Left renal cortex interstitium (tissue), 4 donors: ENCODE measurements at places on chromosomes 6 and 20.

DNA sequence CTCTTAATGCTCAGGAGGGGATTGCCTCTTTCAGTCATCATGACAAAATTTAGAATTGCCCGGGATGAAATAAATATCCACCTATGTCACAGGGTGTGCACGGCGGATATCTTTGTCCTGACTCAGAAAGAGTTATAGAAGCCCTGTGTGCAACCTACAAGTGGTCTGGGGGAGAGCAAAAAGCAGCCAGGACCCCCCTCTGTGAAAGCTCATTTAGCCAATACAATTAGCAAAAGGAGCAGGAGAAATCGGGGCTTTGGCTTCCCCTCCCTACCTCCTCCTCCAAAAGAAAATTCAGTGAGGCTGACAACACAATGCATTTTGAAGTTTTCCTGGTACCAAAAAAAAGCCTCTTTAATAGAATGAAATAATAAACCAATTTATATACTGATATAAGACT is 21.8 kb downstream of the FOXA2 start:
- DNase-seq = no peak

DNA sequence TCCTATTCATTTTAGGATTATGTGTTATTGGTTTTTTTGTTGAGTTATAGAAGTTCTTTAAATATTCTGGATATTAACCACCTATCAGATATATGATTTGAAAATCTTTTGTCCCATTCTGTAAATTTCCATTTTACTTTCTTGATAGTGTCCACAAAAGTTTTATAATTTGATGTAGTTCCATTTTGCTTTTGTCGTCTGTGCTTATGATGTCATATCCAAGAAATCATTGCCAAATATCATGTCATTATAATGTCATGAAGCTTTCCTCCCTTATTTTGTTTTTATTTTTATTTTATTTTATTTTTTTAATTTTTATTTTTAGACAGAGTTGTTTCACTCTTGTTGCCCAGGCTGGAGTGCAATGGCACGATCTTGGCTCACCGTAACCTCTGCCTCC is 21.0 kb upstream of the NANP start:
- no peak for DNase-seq

- no peak for DNase-seq
Observed at GRCh38 chr6:32290886-32291450, 67.1 kb upstream of the NOTCH4 start.

DNA sequence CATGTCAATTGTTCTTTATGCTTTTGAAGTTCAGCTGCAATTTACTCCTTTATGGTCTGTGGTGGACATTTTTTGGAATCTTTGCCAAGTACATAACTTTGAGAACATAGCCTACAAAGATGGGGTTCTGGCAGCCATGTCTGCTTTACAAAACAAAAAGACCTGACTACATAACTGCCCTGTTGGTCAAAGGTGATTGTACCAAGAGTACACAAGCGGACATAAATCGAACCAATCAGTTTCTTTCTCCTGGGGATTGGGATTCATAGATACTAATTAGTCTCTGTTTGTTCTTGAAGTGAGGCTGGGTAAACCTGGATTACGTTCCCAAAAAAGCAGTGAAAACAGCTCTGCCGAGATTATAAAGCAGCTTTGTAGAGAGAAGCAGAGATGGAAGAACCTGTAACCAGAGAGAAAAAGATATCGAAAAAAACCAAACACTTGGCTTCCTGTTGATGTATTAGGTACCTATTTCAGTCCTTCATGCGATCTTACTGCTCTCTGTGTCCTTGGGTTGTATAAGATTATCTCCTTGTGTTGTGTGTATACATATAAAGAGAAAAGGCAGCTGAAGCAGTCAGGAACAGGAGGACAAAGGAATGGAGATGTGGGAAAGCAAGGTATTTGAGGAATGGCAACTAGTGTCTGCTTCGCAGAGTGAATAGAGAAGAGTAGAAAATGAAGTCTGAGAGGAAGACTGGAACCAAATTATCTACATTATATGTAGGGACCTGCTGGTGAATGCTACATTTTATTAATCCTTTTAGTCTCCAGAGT is 2.7 kb upstream of the ZFAND3 start:
- no peak for DNase-seq

DNA sequence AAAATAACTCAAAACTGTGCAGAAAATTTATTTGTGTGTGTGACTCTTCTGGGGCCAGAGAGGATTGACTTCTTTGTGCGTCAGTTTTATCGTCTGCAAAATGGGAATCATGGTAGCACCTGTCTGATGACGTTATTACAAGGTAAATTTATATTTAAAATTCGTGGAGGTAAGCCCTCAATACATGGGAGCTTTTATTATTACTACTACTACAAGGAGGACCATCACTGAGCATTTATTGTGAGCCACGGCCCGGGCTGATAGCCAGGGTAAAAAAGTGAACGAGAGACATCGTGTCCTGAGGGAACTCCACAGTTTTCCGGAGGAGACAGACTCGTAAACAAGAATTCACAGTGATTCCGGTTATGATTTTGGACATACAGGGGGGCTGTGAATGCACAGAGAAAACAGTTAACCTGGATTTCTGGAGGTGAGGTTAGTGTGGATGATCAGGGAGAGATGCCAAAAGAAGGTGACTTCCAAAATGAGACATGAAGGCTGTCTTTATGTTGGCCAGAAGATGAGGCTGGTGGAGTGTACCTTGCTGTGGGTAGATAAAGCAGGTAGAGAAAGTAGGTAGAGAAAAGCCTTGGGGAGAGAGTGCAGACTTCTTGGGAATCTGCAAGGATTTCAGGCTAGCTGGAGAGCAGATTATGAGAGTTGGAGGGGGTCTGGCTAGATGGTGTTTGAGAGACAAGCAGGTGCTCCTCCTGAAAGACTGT is 10.6 kb upstream of the SERINC3 start:
- DNase-seq = no peak

GRCh38 chr6:27684264-27685211 is 211.6 kb upstream of the ZNF184 start:
- no peak for DNase-seq

- DNase-seq = no peak
Observed at GRCh38 chr6:119331663-119332286, 17.8 kb downstream of the MAN1A1 start.

DNA sequence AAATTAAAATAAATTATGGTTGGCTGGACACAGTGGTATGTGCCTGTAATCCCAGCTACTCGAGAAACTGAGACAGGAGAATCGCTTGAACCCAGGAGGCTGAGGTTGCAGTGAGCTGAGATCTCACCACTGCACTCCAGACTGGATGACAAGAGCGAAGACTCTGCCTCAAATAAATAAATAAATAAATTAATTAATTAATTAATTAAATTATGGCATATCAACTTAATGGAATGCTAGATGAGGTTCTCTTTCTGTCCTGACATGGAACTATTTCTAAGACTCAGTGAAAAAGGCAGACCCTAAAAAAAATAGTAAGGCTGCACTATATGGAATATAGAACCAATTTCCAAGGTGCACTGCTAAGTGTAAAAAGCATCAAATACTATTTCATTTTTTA is 4.8 kb downstream of the SRPK1 start:
- DNase-seq = no peak

DNA sequence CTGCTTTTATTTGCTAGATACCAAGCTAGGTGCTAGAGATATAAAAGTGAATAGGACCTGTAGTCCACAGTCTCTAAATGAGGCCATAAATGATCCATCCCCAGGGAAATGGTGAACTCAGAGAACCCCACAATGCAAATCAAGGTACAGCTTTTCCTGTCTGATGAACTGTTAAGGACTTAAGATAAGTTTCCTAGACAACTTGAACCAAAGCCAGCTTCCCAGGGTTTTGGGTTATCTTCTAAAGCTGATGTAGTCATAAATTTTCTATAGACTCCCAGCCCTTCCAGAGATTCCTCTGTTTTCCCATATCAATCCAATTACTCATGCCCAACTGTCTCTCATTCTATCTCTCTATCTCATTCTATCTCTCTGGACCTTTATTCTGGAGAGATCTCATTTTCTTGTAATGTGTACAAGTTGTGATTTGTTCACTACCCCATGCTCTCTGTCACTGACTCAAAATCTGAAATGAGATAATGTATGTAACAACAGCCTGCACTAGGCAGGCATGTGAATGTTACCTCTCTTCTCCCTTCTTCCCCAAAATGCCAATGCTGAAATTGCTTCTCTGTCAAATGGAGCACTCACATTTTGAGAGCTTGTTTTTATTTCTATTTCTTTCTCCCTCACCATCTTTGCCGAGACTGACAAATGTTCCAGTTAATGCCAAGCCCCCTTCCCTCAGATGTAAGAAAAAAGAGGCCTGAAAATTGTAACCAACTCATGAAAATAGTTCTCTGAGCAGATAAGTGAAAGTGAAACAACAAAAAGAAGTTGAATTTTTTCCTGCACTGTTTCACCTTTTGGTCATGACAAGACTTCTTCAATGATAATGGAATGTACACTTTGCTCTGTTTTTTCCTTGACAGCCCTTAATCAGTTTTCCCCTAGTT is 279.9 kb downstream of the SLC35F1 start:
- no peak for DNase-seq

- DNase-seq = no peak
Observed at GRCh38 chr6:9002833-9003232, 567.5 kb upstream of the SLC35B3 start.

- peak; percentile 52 for DNase-seq
Observed at GRCh38 chr6:17086469-17086868, 15.4 kb upstream of the STMND1 start.

- DNase-seq = no peak
Observed at GRCh38 chr6:127180426-127180825, 62.0 kb downstream of the RSPO3 start.

DNA sequence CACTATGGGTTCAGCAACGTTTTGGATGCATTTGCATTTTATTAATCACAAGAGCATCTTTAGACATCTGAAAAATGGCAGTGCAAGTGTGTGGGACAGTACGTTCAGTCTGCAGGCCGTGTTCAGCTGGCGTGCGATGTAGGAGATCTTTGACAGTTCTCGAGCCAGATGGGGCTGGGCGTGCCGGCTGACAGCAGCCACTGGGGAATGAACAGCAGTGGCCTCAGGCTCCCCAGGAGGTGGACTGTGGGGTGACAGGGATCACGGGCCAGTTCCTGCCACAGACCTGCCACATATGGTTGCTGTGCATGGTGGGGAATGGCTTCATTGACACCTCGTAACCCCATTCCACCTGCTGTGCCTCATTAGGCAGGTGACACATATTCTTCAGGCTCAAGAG is 16.4 kb upstream of the MLN start:
- DNase-seq = no peak

- no peak for DNase-seq
Observed at GRCh38 chr6:94680669-94681212, 896.6 kb upstream of the MANEA start.

- DNase-seq = no peak
Observed at GRCh38 chr6:108797951-108798669, 50.1 kb upstream of the ARMC2 start.

GRCh38 chr6:1806935-1807334 is 197.2 kb downstream of the FOXC1 start:
- no peak for DNase-seq

GRCh38 chr6:50998905-50999304 is 180.2 kb downstream of the TFAP2B start:
- no peak for DNase-seq

DNA sequence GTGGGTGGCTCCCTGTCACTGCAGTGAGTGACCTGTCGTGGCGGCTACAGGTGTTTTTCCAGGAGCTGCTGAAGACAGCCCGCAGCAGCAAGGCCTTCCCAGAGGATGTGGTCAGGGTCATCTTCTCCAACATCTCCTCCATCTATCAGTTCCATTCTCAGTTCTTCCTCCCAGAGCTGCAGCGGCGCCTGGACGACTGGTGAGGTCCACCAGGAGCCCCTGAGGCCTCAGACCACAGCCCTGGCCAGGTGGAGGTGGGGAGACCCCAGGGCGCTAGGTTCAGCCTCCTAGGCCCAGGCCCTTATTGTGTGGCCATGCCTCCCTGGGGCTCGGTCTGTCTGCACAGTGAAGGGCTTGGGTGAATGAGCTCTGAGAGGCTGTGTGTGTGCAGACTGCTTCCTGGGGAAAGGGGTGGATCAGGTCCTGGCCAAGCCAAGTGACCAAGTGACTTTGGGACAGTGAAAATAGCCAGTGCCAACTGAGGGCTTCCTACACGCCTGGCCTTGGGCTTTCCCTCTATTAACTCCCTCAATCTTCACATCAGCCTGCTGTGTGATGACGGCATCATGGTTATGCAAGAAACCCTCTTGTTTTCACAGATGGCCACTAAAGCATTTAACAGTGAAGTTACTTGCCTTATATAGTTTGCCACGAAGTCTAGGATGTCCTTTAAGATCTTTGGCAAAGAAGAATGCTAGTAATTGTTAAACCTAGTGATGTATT is 6.4 kb downstream of the FGD2 start:
- DNase-seq = no peak

- DNase-seq = no peak
Observed at GRCh38 chr20:21523895-21524294, 10.0 kb upstream of the NKX2-2 start.

DNA sequence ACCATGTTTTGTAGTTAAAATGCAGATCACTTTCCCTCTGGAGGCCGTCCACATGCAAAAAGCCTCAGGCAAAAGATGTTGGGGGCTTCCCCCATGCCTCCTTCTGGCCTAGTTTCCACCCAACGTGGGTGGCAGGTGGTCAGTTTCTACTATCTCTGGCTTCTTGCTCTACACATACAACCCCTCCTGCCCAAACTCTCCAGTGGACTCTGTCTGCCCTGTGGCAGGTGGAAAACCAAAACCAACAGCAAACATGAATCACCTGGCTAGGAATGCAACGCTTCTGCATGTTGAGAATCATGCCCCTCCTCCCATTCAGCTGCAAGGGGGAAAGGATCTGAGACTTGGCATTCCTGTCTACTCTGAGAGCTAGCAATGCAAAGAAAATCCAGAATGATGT is 94.8 kb downstream of the MBOAT1 start:
- no peak for DNase-seq

- no peak for DNase-seq
Observed at GRCh38 chr20:50048420-50049166, 64.4 kb downstream of the UBE2V1 start.

GRCh38 chr20:23120936-23121750 is 35.0 kb upstream of the CD93 start:
- DNase-seq = no peak

- DNase-seq = no peak
Observed at GRCh38 chr20:21393166-21393565, 4.2 kb downstream of the NKX2-4 start.

DNA sequence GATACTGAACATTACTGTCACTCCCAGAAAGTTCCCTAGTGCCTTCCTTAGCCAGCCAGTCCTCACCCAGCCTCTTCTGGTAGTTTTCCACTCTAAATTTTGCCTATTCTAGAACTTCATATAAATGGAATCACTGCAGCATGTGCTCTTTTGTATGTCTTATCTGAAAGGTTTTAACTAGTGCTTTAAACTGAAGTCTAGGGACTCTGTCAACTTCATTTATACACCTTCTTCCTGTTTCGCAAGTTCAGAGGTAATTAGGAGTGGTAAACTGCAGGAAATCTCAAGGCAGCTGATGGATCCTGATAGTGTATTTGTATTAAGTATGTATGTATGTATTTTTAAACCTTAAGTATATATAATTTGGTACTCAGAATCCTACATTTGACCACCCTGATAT is 94.3 kb downstream of the TCP11 start:
- DNase-seq = no peak

DNA sequence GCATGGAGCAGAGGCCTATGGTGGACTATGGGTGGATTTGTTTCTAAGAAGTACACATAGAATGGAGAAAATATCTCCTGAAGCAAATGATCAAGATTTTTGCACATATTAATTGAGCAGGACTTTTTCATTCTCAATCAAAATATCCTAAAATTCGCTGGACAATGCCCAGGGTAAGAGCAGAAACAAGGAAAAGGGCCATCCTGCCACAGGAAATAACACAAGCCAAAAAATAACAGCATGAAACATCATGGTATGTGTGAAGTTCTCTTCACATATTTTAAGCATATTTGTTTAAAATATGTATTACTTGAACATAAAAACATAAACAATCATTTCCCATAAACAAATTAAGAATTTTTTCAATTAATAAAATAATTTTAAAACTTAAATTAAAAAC is 868.9 kb downstream of the EPHA7 start:
- DNase-seq = no peak
